ENCODE measurements at places on chromosomes 2 and 18. TPM values are rescaled to one million over a fixed set of nuclear protein-coding genes. Genes with fewer than 3 reads are reported as not detected.

The ASXL3 gene
- total RNA-seq = 0.66 TPM

The CDCA7 gene
- 4.7 TPM for total RNA-seq

The SFTPB gene
- total RNA-seq = not detected

The C2orf92 gene
- 1.3 TPM for total RNA-seq

The HNRNPLL gene
- total RNA-seq = 49.8 TPM

The SCYGR4 gene
- not detected for total RNA-seq

The KCNK3 gene
- total RNA-seq = under 0.01 TPM

The NTSR2 gene
- total RNA-seq = not detected

The CEP192 gene
- 39.4 TPM for total RNA-seq

The CFAP65 gene
- not detected for total RNA-seq

The PLCL1 gene
- 1.6 TPM for total RNA-seq

The UGT1A7 gene
- total RNA-seq = not detected

The CAPN13 gene
- total RNA-seq = not detected

The TACR1 gene
- not detected for total RNA-seq

Measured in smooth muscle cell of trachea (primary cell).